Daoy (cell line): ENCODE measurements at places on chromosomes 3 and 15. TPM values are rescaled to one million over a fixed set of nuclear protein-coding genes. Genes with fewer than 3 reads are reported as not detected.

DNA sequence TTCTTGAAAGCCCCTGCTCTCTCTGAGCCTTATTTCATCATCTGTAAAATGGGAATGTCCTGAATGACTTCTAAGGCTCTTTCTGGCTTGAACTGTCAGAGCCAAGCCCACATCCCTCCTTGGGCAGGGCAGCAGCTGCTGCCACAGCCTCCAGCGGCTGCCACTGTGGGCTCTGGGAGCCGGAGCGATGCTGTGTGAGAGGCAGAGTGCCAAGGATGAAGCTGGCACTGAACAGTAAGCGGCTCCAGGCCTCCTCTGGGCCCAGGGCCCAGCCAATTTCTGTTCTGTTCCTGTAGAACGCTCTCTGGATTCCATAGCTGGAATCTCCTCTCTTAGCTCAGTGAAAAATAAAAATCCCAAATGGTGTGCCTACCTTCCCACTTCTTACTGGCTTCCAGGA is 4.4 kb downstream of the CPLX3 start:
- no peak for DNase-seq

DNA sequence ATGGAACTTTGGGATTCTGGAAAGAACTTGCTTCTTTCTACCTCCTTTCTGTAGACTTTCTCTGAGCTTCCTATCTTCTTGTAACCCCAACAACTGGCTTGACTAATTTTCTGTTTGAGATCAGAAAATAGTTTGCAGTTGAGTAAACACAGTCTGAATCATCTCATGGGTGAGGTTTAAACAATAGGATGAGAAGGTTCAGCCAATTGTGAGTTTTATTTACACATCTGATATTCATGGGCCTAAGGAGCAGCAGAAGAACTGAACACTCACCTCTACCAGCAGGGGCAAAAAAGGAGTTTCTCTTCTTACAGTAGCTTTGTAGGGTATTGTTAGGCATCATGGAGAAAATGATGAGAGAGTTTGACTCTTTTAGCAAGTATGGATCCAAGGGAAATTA is 54.2 kb downstream of the DTWD1 start:
- DNase-seq: peak; percentile 7

DNA sequence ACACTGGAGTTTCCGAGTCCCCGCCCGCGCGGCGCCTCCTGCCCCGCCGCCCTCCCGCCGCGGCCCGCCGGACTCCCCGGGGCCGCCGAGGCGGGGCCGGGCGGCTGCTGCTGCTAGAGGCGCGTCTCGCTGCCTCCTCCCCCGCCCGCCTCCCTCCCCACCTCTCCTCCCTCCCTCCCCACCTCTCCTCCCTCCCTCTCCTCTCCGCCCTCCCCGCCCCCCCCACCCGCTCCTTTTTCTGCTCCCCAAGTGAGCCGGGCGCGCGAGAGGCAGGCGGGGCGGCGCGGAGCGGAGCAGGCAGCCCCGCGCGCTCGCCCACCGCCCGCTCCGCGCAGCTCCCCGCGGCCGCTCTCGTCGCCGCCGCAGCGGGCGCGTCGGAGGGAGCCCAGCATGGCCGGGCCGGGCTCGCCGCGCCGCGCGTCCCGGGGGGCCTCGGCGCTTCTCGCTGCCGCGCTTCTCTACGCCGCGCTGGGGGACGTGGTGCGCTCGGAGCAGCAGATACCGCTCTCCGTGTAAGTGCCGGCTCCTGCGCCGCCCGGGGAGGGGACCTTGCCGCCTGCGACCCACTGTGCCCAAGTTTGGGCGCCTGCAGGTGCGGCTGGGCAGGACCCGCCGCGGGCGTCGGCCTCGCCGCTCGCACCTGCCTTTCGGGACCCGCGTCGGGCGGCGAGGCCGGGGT is at the start of gene CACNA2D3:
Gene CACNA2D3 (plus strand): TSS at position 229 of the 679 bp plus-strand sequence.
- DNase-seq: peak; percentile 61

- DNase-seq: peak; percentile 51
Measured at GRCh38 chr15:33915571-33916407, 52.5 kb upstream of the CHRM5 start.

DNA sequence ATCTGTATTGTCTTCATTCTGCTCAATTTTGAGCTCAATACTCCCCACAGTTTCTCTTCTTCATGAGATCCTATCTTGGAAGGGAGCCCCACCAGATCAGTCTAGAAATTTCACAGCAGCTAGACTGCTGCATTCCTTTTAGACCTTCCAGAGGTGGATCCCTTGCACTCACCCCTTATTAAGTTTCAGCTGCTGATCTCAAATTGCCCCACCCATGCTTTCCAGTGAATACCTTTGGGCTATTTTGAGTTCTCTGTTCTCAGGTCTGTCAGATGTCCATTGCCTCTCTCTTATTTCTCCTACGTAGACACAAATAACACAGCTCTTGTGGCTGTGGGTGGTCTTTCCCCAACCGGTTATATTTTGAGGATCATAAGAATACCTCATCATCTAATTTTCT is 60.8 kb downstream of the GPR156 start:
- no peak for DNase-seq

- DNase-seq: no peak
Measured at GRCh38 chr15:37586011-37586583, 348.3 kb upstream of the TMCO5A start.

DNA sequence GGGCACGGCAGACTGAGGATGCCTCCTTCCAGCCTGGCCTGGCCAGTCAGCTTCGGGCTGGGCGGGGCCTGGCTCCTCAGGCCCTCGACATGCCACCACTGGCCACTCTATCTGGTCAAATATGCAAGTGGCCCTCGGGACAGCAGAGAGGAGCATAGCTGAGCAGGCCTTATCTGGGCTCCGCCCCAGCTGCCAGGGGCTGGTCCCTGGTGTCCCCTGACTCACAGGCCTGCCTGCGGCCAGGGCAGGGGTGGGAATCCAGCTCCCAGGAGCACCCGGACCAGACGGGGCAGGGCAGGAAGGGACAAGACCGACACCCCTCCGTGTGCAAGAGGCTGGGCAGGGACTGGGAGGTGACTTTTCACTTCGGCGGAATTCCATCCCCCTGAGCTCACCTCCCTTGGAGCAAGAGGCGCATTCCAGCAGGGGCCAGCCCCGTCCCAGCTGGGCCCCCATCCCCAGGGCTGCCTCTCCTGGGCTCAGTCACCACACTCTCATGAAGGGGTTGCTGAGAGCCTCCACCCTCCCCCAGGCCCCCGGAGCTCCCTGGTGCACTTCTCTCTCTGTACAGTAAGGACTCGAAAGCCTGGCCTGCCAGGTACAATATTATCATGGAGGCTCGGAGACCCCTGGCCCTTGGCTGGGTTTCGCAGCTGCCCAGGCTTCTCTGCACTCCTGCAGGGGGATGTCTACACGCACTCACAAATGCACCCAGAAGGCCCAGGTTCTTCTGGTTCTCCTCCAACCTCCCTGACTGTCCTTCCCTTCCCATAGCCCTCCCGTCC is 29.5 kb downstream of the WNT7A start:
- DNase-seq: peak; percentile 86

GRCh38 chr15:60052796-60053195 is 48.7 kb downstream of the FOXB1 start:
- DNase-seq: no peak

DNA sequence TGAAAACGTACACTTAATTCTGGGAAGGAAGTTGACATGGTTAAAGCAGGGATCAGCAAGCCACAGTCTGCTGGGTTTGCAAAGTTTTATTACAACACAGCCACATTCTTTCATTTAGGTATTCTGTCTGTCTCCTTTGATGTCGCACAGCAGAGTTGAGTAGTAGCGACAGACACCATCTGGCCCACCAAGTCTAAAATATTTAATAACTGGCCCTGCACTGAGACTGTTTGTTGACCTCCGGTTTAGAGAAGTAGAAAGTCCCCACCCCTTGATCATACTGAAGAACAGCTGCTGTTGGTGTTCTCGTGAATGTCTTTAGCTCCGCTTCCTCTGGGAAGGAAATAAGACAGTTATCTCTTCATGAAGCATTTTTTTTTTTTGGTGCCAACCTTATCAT is 66.2 kb downstream of the MCTP2 start:
- no peak for DNase-seq

GRCh38 chr15:40917585-40917984 is 11.6 kb upstream of the DLL4 start:
- DNase-seq: no peak

GRCh38 chr3:152292366-152292765 is 23.6 kb downstream of the MBNL1 start:
- DNase-seq: no peak

GRCh38 chr3:47612178-47612577 is 33.5 kb upstream of the CSPG5 start:
- peak; percentile 68 for DNase-seq

DNA sequence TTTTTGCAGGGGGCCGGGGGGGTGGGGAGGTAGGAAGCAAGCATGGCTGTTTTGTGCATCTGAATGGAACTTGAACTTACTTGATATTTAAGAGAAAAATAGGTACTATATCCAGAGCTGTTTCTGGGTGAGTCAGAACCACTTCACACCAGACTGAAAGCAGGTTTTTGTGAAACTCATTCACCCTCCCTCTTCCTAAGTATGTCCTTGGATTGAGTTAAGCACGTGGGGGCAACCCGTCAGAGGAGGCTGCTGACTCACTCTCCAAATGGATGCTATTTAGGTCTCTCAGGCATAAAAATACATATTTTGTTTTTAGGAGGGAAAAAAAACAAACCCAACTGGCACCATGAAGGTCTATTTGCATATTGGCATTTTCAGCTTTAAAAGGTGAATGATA is 270.3 kb downstream of the RYR3 start:
- DNase-seq: peak; percentile 83

GRCh38 chr3:157067114-157067513 is 92.8 kb downstream of the CCNL1 start:
- no peak for DNase-seq

DNA sequence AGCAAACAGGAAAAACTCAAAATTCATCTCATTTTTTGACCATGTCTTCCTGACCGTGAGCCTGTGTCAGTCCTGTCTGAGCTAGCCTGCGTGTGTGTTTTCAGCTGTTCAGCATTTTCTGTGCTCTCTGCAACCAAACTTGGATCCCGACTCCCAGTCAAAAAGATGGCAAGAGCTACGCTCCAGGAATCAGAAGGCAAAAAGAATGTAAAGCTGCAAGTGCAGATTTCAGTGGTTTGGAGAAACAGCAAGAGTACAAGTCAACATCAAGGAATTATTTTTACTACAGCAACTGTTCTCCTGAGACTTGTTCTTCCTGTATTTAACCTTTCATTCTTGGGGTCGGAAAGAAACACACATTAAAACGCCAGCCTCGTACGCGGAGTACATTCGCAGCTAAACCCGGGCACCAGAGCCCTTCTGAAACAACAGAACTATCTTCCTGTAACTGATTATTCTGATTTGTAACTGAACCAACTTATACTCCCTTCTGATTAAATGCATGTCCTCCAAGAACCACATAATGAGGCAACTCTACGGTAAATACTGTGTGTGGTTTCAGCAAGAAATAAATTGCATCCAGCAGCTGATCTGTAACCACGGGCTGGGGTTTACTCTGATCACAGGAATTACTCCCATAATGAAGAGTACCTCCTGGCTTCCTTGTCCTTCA is 107.4 kb downstream of the LRIG1 start:
- no peak for DNase-seq

GRCh38 chr15:40407330-40407990 is 1.9 kb downstream of the IVD start:
- no peak for DNase-seq

DNA sequence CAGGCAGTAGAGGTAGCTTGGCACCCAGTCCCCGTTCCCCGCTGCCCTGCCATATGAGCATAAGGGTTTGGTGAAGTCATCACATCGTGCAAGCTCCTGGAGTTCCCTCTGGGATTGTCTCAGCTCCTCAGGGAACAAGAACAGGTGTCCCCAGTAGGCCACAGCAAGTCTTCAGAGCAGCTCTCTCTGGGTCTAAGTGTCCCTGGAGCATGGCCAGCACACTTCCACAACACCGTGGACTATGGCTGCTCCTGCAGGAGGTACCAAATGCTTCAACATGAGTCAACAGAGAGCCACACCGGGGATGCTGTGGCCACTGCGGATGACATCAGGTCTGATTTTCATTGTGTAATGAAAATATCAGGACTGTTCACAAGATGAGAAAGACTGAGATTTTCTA is 23.1 kb downstream of the ABHD6 start:
- peak; percentile 64 for DNase-seq

- no peak for DNase-seq
Measured at GRCh38 chr15:67701669-67702068, 123.6 kb upstream of the SKOR1 start.

DNA sequence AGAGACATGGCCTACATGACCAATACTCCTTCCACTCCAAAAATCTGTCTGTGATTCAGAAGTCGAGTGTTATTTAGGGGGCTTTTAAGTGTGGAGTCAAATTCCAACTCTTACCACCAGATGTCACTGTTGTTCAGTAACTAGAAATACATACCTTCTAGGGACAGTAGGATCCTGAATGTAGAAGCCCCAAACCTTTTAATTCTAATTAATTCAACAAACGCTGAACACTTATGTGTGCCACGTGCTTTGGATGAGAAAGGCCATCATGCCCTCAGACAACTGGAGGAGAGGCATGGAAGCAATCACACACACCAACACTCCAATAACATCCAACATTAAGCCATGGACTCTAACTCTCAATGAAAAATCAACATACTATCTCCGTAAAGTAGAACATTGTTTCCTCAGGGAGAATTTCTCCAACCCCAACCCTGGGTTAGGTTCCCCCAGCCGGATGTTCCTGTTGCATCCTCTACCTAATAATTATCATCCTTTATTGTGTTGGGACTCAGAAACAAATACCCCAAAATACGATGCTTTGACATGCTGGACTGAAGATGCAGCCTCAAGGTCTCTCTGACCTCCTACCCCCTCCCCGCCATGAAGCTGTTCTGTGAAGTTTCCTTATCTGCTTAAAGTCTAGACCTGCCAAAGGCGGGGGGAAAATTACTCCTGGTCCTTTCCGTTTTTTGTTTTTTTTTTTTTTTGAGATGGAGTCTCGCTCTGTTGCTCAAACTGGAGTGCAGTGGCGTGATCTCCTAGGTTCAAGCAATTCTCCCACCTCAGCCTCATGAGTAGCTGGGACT is 8.0 kb upstream of the CCDC13 start:
- peak; percentile 41 for DNase-seq

CPNE9 gene
- not detected in 2 replicates for total RNA-seq

POPDC2 gene
- total RNA-seq: 0.17 TPM in 1 of 2 replicates, not detected in the other

SLC38A3 gene
- not detected in 2 replicates for total RNA-seq

CDC25A gene
- total RNA-seq: 37.1 and 39.7 TPM in 2 replicates

SPINK8 gene
- total RNA-seq: not detected in 2 replicates
